ENCODE measurements at places on chromosomes 11 and 22.

DNA sequence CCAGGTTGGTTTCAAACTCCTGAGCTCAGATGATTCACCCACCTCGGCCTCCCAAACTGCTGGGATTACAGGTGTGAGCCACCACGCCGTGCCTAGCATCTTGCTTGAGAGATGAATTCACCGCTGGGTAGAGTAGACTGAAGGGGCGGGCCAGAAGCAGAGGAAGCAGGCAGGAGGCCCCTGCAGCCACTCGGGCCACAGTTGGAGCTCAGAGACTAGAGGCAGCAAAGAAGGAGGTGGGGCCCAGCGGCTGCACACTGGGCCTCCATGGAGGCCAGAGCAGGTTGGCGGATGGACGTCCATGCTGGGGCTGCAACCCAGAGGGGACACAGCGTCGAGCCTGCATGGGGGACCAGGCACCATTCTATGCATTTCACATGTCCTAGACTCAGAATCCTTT, 88.4 kb upstream of the FGF3 start:
- DNase-seq = no peak

DNA sequence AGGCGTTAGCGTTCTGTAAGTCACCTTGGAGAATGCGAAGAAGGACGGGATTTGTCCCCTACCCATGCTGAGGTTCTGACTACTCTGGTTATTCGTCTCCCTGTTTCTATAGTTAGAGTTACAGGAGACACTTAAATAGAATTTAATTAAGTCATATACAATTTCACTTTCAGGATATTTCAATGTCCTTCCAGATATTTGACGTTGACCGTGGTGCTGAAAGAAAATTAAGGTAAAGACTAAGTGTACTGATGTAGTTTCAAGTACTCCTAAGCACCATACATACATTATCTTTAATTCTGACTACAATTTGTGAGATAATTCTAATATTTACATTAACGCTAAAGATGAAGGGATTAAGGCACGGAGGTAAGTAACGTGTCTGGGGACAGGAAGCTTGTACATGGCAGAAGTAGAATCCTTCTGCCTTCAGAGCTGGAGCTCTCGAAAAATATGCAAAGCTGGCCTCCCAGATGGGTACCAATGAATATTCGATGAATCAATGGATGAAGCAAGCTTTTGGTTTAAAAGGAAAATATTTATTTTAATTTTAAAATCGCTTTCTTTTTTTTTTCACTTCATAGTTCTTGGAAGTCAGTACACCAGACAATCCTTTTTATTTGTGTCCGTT, 539 bp upstream of the SLC36A4 start:
- no peak for DNase-seq

- no peak for DNase-seq
Measured at GRCh38 chr11:37109286-37109585, 511.2 kb upstream of the RAG2 start.

DNA sequence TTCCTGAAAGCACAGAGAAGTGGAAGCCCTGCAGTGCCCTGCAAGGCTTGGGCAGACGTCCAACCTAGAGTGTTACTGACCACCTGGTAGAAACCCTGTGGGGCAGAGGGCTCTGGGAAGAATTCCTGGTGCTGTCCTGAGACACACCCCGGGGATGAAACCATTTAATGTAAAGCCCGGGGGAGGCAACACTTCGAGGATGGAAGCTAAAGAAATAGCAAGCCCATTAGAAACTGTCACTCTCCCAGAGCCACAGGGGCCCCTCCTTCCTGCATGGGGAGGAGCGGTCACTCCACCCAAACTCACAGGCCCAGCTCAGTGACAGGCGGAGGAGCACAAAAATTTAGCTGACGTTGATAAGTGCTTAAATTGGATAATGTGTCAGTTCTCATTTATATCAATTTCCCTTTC, 57.6 kb downstream of the NRXN2 start:
- DNase-seq = no peak

- DNase-seq = peak; percentile 70
Measured at GRCh38 chr11:126585774-126586491, 230.4 kb downstream of the ST3GAL4 start.

GRCh38 chr22:33720166-33720878, 200.0 kb downstream of the LARGE1 start:
- DNase-seq = no peak

All from testis (tissue), 5 donors.